ENCODE measurements at places on chromosomes 4 and X.

- no peak for DNase-seq
Measured at GRCh38 chr4:102553982-102554381, 52.8 kb downstream of the NFKB1 start.

- DNase-seq: no peak
Measured at GRCh38 chr4:113474017-113474416, 287.5 kb downstream of the CAMK2D start.

DNA sequence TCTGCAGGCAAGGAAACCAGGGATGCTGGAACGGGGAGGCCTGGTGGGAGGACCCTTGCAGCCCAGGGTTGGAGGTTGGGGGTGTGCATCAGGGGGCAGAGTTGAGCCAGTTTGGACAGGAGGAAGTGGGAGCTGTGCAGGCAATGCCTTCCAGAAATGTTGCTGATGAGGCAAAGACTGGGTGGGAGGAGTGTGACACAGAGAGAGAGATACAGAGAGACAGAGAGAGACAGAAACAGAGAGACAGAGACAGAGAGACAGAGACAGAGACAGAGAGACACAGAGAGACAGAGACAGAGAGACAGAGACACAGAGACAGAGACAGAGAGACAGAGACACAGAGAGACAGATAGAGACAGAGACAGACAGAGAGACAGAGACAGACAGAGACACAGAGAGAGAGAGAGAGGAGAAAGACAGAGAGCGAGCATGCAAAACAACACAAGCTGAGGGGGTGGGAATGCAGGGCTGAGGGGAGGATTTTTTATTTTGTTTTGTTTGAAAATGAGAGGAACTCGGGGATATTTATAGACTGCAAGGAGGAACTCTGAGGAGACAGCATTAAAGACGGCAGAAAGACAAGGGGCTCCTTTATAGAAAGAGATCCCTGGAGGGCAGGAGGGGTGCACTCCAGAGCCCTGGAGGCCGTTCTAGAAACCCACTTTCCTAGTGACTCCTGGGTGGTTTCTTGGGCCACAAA is 1.9 kb upstream of the HAUS3 start:
- peak; percentile 82 for DNase-seq

- no peak for DNase-seq
Measured at GRCh38 chr4:122017296-122017695, 65.4 kb upstream of the TRPC3 start.

GRCh38 chrX:42739258-42739657 is 38.7 kb downstream of the PPP1R2C start:
- DNase-seq: no peak

GRCh38 chr4:68904786-68905185 is 46.8 kb downstream of the UGT2A3 start:
- DNase-seq: no peak

GRCh38 chr4:110915301-110915700 is 292.4 kb upstream of the PITX2 start:
- DNase-seq: no peak

DNA sequence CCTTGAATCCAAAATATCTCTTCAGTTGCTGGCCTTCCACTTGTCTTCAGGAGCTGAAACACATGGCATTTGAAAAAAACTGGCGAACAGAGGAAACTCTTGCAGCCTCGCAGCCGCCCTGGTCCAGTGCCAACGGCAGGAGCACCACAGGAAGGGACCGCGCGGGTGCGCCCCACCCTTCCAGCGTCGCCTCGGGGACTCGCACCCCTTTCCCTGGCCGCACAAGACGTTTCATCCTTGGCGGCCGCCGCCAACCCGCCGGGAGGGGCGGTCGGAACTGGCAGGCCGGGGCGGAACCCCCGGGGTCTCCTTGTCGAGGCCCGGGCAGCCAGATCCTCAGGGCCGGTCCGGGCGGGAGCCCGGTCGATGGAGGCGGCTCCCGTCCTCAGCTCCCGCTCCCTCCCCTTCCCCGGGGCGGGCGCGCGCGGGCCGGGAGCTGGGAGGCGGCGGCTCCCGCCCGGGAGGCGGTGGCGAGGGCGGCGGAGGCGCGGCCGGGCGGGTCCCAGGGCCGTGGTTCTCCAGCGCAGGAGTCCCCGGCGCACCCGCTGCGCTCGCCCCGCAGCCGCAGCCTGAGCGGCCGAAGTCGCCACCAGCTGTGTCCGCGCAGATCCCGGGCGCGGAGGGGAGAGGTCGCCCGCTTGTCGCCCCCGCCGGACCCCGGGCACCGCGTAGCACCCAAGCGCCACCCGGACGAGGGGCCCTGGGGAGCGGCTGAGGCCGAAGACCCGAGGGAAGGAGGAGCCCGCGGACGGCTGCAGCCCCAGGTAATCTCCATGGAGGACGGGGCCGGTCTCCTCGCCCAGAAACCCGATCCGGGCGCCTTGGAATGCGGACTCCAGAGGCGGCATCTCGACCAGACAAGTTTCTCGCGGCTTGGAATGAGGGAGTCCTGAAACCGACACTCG is 886 bp upstream of the NDST3 start:
- DNase-seq: peak; percentile 34

GRCh38 chr4:151679231-151679630 is 81.6 kb downstream of the GATB start:
- DNase-seq: no peak

- no peak for DNase-seq
Measured at GRCh38 chr4:90580326-90580725, 453.1 kb downstream of the CCSER1 start.

- no peak for DNase-seq
Measured at GRCh38 chr4:159416073-159416472, 313.2 kb downstream of the RAPGEF2 start.

DNA sequence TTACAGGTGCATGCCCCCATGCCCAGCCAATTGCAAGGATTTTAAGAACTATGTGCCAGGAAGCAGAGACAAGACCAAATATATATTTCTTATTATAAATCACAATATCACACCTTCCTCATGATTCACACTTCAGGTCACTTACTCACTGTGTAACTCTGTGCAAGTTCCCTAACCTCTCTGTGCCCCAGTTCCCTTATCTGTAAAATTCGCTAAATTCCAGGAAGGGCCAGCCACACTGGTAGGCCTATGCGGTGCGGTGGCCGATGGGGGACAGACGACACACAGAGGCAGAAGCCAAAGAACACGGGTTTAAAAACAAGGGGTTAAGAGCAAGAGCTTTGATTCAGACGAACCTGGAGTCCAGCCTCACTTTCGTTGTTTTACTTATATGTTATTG is 2.8 kb downstream of the TRIM2 start:
- no peak for DNase-seq

DNA sequence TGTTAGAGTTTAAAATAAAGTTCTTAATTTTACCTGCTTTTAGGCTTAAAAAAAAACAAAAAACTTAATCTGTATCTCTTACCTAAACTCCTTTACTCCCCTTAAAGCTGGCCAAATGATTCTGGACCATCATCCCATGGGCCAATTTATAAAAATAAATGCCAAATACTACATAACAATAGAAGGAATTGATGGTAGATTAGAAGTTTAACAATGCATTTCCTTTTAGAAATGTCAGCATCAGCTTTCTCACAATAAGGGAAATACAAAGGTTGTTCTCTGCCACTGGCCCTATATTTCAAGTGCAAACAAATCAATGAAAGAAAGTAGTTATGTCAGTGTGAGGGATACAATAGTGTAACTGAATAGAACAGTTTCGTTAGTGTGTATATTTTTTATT is 5.7 kb upstream of the RAPGEF2 start:
- DNase-seq: no peak

- no peak for DNase-seq
Measured at GRCh38 chrX:18917831-18918230, 66.1 kb downstream of the PHKA2 start.

DNA sequence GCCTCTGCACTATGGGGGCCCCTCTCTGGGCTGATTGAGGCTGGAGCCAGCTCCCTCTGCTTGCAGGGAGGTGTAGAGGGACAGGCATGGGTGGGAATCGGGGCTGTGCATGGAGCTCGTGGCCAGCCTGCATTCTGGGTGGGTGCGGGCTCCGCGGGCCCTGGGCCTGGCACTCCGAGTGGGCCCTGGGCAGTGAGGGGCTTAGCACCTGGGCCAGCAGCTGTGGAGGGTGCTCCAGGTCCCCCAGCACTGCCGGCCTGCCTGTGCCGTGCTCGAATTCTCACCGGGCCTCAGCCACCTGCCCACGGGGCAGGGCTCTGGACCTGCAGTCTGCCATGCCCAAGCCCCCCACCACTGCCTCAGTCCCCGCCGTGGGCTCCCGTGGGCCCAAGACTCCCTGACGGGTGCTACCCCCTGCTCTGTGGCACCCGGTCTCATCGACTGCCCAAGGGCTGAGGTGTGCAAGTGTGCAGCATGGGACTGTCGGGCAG is 681.2 kb downstream of the PDHA2 start:
- DNase-seq: no peak

GRCh38 chrX:2550328-2551020 is 49.7 kb upstream of the DHRSX start:
- no peak for DNase-seq

- peak; percentile 59 for DNase-seq
Measured at GRCh38 chr4:84498935-84499623, at the start of gene NKX6-1. Gene NKX6-1 (minus strand): TSS chr4:84499292. CDS start chr4:84498228, 1,064 bp downstream.

DNA sequence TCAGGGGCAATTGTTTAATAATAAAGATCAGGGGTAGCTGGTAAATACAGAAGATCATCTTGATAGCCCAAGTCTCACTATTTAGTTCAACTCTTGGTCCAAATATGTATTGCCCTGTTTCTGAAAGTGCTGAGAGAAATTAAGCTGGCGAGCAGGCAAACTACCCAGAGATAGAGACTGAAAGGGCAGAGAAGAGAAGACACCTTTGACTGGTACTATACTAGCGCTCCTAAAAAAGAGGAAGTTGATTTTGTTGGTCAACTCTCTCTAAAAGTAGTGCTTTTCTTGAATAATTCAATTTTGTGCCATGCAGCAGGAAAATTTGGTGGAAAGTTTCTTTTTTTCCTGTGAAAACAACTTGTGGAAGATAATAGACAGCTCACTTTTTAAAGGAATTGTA is 64.0 kb downstream of the IGSF1 start:
- DNase-seq: no peak

GRCh38 chr4:48163746-48164145 is 29.7 kb upstream of the TXK start:
- no peak for DNase-seq

DNA sequence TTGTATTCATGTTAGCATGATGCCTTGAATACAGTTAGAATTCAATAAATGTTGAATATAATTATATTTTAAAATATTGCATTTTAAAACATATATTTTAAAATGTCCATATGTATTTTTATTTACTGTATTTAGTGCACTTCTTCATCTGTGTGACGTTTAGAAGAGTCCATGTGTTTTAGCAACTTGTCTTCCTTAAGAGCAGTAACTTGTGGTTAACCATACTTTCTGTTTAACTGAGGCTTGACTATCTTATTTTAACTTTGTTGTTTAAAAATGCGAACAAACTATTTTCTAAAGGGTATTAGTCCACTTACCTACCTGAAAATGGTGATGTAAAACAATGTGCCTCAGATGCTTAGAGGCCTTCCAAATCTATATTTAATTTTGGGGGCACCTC is 858 bp downstream of the DMP1 start:
- no peak for DNase-seq

GRCh38 chr4:89000382-89000781 is 56.6 kb downstream of the FAM13A start:
- no peak for DNase-seq

GRCh38 chrX:16517039-16517605 is 132.8 kb upstream of the S100G start:
- DNase-seq: no peak

GRCh38 chr4:168538632-168539031 is 41.8 kb downstream of the PALLD start:
- DNase-seq: no peak

GRCh38 chrX:149398027-149398426 is 107.1 kb downstream of the IDS start:
- DNase-seq: no peak

DNA sequence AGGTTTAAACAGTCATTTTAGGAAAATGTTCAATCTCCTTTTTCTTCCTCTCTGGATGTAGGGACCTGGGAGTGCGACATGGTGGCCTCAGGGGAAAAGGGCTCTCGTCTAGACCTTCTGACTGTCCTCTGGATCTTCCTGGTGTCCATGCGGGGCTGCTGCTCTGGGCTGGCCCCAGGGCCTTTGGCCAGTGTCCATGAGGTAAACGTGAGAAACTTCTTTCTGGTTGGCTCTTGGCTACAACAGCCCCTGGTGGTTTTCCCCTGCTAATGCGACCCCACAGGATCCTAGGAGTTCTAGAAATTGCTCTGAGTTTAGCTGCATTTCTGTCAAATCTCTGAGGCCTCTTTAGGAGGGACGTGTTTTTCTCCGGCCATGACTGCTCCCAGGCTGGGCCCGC is 85.7 kb downstream of the MFAP3L start:
- no peak for DNase-seq

DNA sequence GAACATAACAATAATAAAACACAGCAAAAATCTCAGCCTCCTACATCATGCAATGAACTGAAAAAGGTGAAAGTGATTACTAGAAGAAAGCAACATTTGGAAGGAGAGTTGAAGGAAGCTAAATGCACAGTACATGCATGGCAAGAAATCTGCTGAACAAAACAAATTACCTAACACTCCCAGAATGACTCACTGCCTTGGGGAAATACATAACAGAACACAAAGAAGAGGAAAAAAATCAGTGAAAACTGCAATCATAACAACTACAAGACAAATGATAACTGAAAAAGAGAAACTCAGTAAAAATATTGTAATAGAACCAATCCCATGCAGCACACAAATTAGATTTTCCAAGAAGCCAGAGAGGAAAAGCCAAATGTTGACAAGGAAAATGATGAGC is 1513.2 kb downstream of the ARAP2 start:
- peak; percentile 15 for DNase-seq

GRCh38 chr4:74244049-74244448 is 64.2 kb upstream of the EPGN start:
- DNase-seq: no peak

DNA sequence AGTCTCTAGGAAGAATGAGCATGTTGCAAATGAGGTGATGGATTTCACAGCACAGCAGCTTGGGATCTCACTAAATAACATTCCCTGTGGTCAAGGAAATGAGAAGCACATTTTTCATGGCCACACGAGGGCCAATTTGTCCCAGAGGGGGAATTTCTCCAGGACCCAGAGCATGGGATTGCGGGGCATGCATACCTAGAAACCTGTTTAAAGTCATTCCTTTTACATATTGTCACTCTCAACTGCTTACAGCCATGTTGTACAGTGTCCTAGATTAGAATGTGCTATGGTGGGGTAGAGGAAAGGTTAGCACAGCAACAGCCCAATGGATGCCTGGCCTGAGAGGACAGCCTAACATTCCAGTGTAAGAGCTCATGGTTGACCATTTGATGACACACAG is 37.4 kb upstream of the NLGN4X start:
- DNase-seq: no peak

DNA sequence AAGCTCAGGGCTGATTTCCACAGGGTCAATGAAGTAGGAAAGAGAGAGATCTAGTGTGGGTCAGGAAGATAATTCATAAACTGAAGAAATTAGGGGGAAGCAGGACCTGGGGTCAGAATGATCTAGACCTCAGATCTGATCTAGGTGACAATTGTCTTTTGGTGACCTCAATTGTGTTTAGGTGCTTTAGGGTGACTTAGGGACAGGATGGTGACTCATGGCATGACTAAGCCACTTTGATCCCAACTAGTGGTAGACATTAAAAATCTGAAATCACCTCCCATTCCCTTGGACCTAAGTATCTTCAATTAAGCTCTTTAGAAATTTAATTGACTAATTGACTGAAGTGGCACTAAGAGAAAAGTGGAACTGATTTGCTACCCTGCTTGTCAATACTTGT is 36.7 kb upstream of the GRXCR1 start:
- no peak for DNase-seq

- no peak for DNase-seq
Measured at GRCh38 chr4:140243278-140243753, 89.3 kb upstream of the MAML3 start.

GRCh38 chr4:106034220-106034619 is 138.9 kb downstream of the NPNT start:
- no peak for DNase-seq
